ENCODE measurements at places on chromosomes 11 and 22. TPM values are rescaled to one million over a fixed set of nuclear protein-coding genes. Genes with fewer than 3 reads are reported as not detected.
A peak's percentile ranks its signal among the peaks of the same experiment; 100 is the strongest.

The CDHR5 gene
- not detected for total RNA-seq

- H3K27me3 ChIP-seq: no peaks in the 10 kb centered on the region
- DNase-seq: no peak
- H3K36me3 ChIP-seq: no peaks in the 10 kb centered on the region
- H3K4me3 ChIP-seq: no peak overlapping the region
Measured at GRCh38 chr11:22957786-22958185, 97.5 kb upstream of the CCDC179 start.

- H3K4me3 ChIP-seq: no peak overlapping the region
- peaks cover 2% of the 10 kb centered on the region for H3K27me3 ChIP-seq
- no peak overlapping the region for H3K27ac ChIP-seq
- no peak for DNase-seq
- H3K36me3 ChIP-seq: no peaks in the 10 kb centered on the region
Measured at GRCh38 chr11:87463486-87464102, 425.9 kb downstream of the TMEM135 start.

- no peaks in the 10 kb centered on the region for H3K27me3 ChIP-seq
- DNase-seq: no peak
- no peaks in the 10 kb centered on the region for H3K4me1 ChIP-seq
- no peak overlapping the region for H3K27ac ChIP-seq
Measured at GRCh38 chr11:100910808-100911207, 218.8 kb downstream of the PGR start.

DNA sequence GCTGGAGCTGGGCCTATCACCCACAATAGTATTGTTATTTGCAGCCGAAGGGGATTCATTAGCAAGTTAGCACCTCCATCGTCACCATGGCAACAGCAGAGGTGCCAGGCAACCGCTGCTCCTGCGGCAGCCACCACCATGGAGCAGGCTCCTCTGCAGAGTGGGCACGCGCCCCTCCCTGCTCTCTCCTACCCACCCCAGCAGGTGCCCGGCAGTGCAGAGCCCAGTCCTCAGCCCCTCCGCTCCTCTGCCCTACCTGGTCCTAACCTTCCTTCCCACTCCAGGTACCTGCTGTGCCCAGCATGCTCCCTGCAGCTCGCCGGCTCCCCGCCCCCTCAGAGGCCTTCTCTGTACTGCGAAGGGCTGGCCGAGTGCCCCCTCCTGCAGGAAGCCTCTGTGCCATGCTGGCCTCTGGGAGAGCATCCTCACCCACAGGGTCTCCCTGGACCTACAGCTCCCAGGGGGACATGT, 3.6 kb downstream of the DUSP8 start:
- peaks cover 3% of the 10 kb centered on the region for H3K27me3 ChIP-seq
- H3K36me3 ChIP-seq: no peaks in the 10 kb centered on the region
- no peak overlapping the region for H3K27ac ChIP-seq
- no peak for DNase-seq
- H3K4me1 ChIP-seq: peaks cover 26% of the 10 kb centered on the region
- no peak overlapping the region for H3K4me3 ChIP-seq

GRCh38 chr11:128568166-128568778, 19.1 kb downstream of the ETS1 start:
- no peak for DNase-seq
- peaks cover 8% of the 10 kb centered on the region for H3K4me1 ChIP-seq

- no peak for DNase-seq
- no peaks in the 10 kb centered on the region for H3K27me3 ChIP-seq
- no peak overlapping the region for H3K4me3 ChIP-seq
- no peaks in the 10 kb centered on the region for H3K36me3 ChIP-seq
Measured at GRCh38 chr11:8068605-8069221, 12.3 kb upstream of the TUB start.

DNA sequence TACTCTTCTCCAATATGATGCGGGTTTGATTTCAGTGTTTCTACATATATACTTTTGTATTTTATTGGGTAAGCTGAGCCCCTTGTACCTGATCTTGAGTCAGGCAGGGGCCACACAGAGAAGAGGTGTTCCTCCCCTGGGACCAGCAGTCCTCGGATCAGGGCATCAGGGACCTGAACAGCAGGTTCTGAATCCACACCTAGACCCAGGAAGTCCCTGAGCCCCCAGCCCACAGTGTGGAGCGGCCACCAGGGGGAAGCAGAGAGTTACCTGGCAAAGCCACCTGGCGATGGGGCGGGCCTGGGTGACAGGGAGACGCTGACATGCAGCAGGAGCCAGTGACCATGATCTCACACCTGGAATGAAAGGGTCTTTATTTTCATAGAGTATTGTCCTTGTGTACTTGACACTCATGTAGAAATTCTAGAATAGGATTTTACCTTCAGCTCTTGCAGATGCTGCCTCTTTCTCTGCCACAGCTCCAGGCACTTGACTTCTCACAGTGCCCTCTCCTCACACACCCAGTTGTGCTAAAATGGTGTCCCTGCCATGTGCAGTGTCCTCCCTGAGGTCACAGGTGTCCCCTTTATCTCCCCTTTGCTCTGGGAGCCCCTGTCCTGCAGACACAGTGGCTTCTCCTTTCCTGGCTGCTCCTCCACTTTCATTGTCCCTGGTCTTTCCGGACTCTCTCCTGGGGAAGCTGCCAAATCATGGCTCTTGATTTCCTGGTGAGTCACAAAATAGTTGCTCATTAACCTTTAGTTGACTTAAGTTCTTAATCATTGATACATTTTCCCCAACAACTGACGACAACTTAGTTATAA, 48.5 kb downstream of the GGTLC2 start:
- H3K36me3 ChIP-seq: no peaks in the 10 kb centered on the region
- H3K4me1 ChIP-seq: no peaks in the 10 kb centered on the region
- peak; percentile 53 for DNase-seq
- H3K27ac ChIP-seq: no peak overlapping the region

Measured in CD4-positive, CD25-positive, alpha-beta regulatory T cell (primary cell).